ENCODE measurements at places on chromosomes 7 and 10. TPM values are rescaled to one million over a fixed set of nuclear protein-coding genes. Genes with fewer than 3 reads are reported as not detected.

MALSU1 gene
- total RNA-seq: 60.4 TPM

GRCh38 chr7:106757846-106758245 lies 96.9 kb upstream of the CCDC71L start:
- no peak for DNase-seq
- H3K27me3 ChIP-seq: peaks cover 3% of the 10 kb centered on the region
- H3K4me1 ChIP-seq: no peaks in the 10 kb centered on the region
- peaks cover 6% of the 10 kb centered on the region for H3K36me3 ChIP-seq
- no peak overlapping the region for H3K27ac ChIP-seq
- no peak overlapping the region for H3K4me3 ChIP-seq

TMEM270 gene
- total RNA-seq: not detected

DNA sequence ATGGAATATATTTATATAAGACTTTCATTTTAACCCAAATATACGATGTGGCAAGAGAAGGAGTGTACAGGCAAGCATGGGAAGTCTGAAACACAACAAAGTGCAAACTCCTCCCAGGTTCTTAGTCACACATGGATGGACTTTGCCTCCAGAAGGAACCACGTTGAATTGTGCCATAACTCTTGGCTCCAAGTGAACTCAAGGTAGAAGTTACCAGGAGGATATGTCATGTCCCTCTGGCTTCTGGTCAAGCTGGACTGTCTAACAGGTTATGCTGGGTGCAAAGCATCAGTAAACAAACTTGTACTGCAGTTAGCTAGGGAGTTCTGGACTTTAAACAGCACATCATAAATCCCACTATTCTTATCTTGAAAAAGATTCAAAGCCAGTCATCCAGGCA lies 328.3 kb upstream of the TEX47 start:
- no peak for DNase-seq
- H3K4me3 ChIP-seq: no peak overlapping the region
- no peak overlapping the region for H3K27ac ChIP-seq
- no peaks in the 10 kb centered on the region for H3K36me3 ChIP-seq

GRCh38 chr7:14321947-14322346 lies 332.5 kb upstream of the ETV1 start:
- no peaks in the 10 kb centered on the region for H3K4me1 ChIP-seq
- H3K36me3 ChIP-seq: no peaks in the 10 kb centered on the region
- no peak overlapping the region for H3K4me3 ChIP-seq
- no peak for DNase-seq
- H3K27me3 ChIP-seq: no peaks in the 10 kb centered on the region

DNA sequence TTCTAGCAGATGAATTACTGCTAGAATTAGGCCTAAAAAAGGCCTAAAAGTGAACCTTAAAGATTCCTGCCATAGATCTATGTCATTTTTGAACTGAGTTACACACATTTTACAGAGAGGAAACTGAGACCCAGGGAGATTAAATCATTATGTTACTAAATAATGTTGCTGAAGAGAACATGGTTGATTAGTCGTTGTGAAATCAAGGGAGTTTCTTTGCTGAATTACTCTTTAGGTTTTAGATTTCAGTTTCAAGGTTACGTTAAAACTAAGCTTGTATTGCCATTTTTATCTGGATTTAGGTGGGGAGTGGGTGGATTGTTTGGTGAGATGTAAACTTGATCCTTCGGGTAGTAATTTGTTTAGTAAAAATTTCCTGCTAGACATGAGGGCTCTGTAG lies 21.3 kb downstream of the CDK14 start:
- no peaks in the 10 kb centered on the region for H3K36me3 ChIP-seq
- H3K4me1 ChIP-seq: no peaks in the 10 kb centered on the region
- no peak overlapping the region for H3K27ac ChIP-seq
- no peaks in the 10 kb centered on the region for H3K27me3 ChIP-seq
- H3K4me3 ChIP-seq: no peak overlapping the region
- no peak for DNase-seq

DEPP1 gene
- 0.31 TPM for total RNA-seq

GRCh38 chr7:44112231-44112996 lies 8.3 kb downstream of the AEBP1 start:
- H3K27me3 ChIP-seq: no peaks in the 10 kb centered on the region
- no peaks in the 10 kb centered on the region for H3K4me1 ChIP-seq
- H3K4me3 ChIP-seq: no peak overlapping the region

KAZALD1 gene
- 1.9 TPM for total RNA-seq

GRCh38 chr7:78101076-78101475 lies 302.5 kb downstream of the PHTF2 start:
- no peak overlapping the region for H3K4me3 ChIP-seq
- no peaks in the 10 kb centered on the region for H3K36me3 ChIP-seq
- H3K27me3 ChIP-seq: peaks cover 18% of the 10 kb centered on the region
- no peak for DNase-seq
- H3K27ac ChIP-seq: no peak overlapping the region

DNA sequence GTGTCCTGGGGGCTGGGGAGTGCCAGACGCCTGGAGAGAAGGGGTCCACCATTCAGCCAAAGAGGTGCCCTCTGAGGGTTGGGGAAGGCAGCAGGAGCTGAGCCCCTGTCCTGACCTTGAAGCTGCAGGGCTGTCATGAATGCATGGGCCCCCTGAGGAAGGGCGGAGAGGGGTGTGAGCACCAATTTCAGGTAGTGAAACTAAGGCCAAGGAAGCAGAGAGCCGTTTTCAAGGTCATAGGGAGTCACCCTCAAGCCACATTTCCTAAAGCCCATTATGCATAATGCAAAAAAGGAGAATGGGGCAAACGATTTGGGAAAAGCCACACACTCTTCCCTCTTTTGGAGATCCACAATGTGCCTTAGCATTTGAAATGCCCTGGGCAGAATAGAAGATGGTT lies 37.2 kb downstream of the FIGNL1 start:
- no peak overlapping the region for H3K4me3 ChIP-seq
- H3K36me3 ChIP-seq: no peaks in the 10 kb centered on the region
- H3K4me1 ChIP-seq: peaks cover 39% of the 10 kb centered on the region
- DNase-seq: no peak
- no peaks in the 10 kb centered on the region for H3K27me3 ChIP-seq
- H3K27ac ChIP-seq: no peak overlapping the region

TMEM139 gene
- not detected for total RNA-seq

ST8SIA6 gene
- 0.19 TPM for total RNA-seq

- H3K36me3 ChIP-seq: peaks cover 34% of the 10 kb centered on the region
- H3K4me3 ChIP-seq: no peak overlapping the region
- no peaks in the 10 kb centered on the region for H3K27me3 ChIP-seq
- H3K4me1 ChIP-seq: peaks cover 25% of the 10 kb centered on the region
- no peak overlapping the region for H3K27ac ChIP-seq
- no peak for DNase-seq
Measured at GRCh38 chr10:1128649-1129048, 72.5 kb downstream of the WDR37 start.

DNA sequence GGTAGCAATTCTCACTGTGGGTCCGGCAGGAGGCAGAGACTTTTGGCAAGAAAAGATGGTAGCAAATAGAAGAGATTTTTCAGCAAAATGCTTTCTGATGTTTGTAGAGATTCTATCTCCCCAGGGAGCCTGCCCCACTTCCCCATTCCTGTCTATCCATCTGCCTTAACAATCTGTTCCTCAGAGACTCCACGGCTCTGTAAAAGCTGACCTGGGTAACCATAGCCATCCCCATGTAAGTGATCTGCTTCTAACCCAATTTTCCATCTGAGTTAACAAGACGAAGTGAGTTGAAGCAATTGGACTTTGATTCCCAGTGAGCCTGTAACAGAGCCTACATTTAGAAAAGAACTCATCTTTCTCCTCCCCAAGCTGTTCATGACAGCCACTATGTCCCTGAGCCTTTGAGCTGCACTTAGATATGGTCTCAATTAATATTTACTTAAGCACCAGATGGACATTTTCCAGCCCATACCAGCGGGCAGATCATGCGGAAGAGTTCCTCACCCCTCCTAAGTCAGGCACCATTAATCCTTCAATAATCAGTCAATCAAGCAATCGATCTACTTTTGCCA lies 896.1 kb downstream of the CCSER2 start:
- H3K4me3 ChIP-seq: no peak overlapping the region
- no peak for DNase-seq
- no peaks in the 10 kb centered on the region for H3K27me3 ChIP-seq
- no peaks in the 10 kb centered on the region for H3K4me1 ChIP-seq

- no peak overlapping the region for H3K27ac ChIP-seq
- peaks cover under 1% of the 10 kb centered on the region for H3K27me3 ChIP-seq
- H3K4me3 ChIP-seq: no peak overlapping the region
- H3K36me3 ChIP-seq: no peaks in the 10 kb centered on the region
Measured at GRCh38 chr10:51097546-51097945, 23.3 kb downstream of the PRKG1 start.

PTPN20 gene
- total RNA-seq: not detected

STRA8 gene
- not detected for total RNA-seq

CRPPA gene
- 1.7 TPM for total RNA-seq

GRCh38 chr10:1102416-1102815 lies 46.2 kb downstream of the WDR37 start:
- H3K4me1 ChIP-seq: peaks cover 34% of the 10 kb centered on the region
- no peaks in the 10 kb centered on the region for H3K27me3 ChIP-seq
- H3K27ac ChIP-seq: no peak overlapping the region
- H3K4me3 ChIP-seq: no peak overlapping the region
- H3K36me3 ChIP-seq: peaks cover 17% of the 10 kb centered on the region

DNA sequence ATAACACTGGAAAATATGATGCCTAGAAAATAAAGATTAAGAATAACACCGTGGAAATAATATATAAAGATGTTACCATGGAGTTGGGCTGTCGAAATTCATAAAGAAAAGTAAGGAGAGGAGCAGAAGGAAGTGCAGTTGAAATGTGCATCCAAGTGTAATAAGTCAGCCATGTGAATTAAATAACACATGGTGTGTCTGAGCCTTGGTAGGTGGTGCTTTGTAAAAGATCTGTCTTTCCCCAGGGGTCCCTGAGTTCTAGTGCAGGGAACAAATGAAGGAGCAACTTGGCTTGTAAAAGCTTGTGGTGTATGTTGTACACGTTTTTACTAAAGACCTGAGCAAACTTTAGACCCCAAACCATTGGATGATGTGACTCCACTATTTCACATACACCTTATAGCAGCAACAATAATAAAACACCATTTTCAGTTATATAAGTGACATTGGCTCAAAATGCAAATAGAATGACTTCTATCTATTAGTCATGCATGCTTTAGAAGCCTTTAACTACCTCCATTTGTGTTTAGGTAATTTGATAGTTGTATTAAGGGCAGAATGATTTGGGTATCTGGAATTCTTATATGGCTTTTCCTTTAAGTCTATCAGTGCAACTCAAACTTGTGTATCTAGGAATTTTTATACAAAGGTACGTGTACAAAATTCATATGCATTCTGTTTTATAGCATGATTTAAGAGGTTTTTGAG lies 11.3 kb downstream of the STARD3NL start:
- DNase-seq: no peak
- no peak overlapping the region for H3K27ac ChIP-seq
- peaks cover 44% of the 10 kb centered on the region for H3K4me1 ChIP-seq
- H3K4me3 ChIP-seq: no peak overlapping the region
- H3K36me3 ChIP-seq: peaks cover 6% of the 10 kb centered on the region

DNA sequence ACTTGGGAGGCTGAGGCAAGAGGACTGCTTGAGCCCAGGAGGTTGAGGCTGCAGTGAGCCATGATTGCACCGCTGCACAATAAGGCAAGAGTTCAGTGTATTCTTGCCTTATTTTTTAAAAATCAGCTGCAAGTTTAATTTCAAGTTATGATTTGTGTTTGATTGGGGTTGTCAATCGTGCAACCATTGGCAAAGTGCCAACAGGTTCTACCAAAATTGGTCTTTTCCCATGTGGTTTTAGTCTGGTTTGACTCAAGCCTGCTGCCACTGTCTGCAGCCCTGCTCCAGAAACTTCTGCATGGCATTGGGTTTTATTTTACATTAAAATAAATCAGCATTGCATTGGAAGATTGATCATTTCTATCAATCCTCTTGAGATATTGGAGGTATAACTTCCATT lies 72.7 kb downstream of the PTPRE start:
- no peak for DNase-seq
- peaks cover 40% of the 10 kb centered on the region for H3K4me1 ChIP-seq
- H3K27ac ChIP-seq: peak overlapping the region; percentile 21
- H3K36me3 ChIP-seq: peaks cover 2% of the 10 kb centered on the region

CPA1 gene
- total RNA-seq: not detected

- H3K36me3 ChIP-seq: no peaks in the 10 kb centered on the region
- DNase-seq: no peak
- no peak overlapping the region for H3K4me3 ChIP-seq
- no peaks in the 10 kb centered on the region for H3K4me1 ChIP-seq
Measured at GRCh38 chr10:58950618-58951017, 225.8 kb upstream of the PHYHIPL start.

DNA sequence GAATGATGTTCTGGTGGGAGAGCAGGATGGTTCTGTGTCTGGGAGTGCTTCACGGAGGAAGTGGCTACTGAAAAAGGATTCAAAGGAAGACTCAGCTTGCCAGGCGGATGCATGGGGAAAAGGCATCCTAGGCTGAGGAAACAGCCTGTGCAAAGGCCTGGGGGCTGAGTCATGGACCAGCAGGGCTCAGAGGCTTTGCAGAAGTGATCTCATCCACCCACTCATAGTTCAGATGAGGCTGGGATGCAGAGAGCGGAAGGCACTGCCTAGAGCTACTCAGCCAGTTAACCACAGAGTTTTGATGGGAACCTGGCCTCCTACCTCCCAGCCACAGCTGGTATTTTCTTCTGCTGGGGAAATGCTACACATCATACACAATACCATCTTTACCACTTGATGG lies 15.8 kb upstream of the ADAMTS14 start:
- H3K36me3 ChIP-seq: no peaks in the 10 kb centered on the region
- peaks cover 10% of the 10 kb centered on the region for H3K4me1 ChIP-seq
- H3K27ac ChIP-seq: peak overlapping the region; percentile 50
- DNase-seq: no peak
- peaks cover 3% of the 10 kb centered on the region for H3K27me3 ChIP-seq

DNA sequence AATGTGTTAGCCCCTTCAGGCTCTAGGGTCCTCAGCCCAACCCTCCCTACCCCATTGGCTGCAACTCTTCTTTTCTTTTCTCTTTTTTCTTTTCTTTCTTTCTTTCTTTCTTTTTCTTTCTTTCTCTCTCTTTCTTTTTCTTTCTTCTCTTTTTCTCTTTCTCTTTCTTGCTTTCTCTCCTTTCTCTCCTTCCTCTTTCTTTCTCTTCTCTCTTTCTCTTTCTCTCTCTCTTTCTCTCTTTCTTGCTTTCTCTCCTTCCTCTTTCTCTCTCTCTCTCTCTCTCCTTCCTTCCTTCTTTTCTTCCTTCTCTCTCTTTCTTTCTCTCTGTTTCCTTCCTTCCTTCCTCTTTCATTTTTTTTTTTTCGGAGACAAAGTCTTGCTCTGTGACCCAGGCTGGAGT lies 458.9 kb downstream of the TYW1 start:
- no peak for DNase-seq
- H3K36me3 ChIP-seq: no peaks in the 10 kb centered on the region
- no peaks in the 10 kb centered on the region for H3K4me1 ChIP-seq
- peaks cover 16% of the 10 kb centered on the region for H3K27me3 ChIP-seq
- no peak overlapping the region for H3K4me3 ChIP-seq
- no peak overlapping the region for H3K27ac ChIP-seq

DNA sequence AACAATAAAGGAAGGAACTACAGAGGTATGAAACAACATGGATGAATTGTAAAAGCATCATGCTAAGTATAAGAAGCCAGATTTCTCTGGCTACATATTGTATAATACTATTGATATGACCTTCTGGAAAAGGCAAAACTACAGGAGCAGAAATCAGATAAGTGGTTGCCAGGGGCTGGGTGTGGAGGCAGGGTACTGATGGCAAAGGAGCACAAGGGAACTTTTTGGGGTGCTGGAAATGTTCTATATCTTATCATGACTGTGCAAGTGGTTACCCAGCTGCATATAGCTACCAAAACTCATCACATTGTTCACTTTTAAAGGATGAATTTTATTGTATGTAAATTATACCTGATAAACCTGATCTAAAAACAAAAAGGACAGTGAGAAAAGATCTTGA lies 72.4 kb downstream of the SKAP2 start:
- H3K27me3 ChIP-seq: no peaks in the 10 kb centered on the region
- H3K4me3 ChIP-seq: no peak overlapping the region
- H3K4me1 ChIP-seq: peaks cover 5% of the 10 kb centered on the region
- no peaks in the 10 kb centered on the region for H3K36me3 ChIP-seq
- no peak overlapping the region for H3K27ac ChIP-seq

Data from natural killer cell treated with Interleukin-12 subunit alpha and Interleukin-12 subunit beta and Interleukin-15 and Interleukin-18, amount 100 ng/mL, for 72 hours (primary cell).